Stimulated activated naive B cell treated with anti-CD40 and anti-IgM and Interleukin-4, amounts not matched to agents 10 μg/mL and 1 μg/mL and 100 μg/mL, for 72 hours (primary cell): ENCODE measurements at places on chromosomes 6 and 20.

DNA sequence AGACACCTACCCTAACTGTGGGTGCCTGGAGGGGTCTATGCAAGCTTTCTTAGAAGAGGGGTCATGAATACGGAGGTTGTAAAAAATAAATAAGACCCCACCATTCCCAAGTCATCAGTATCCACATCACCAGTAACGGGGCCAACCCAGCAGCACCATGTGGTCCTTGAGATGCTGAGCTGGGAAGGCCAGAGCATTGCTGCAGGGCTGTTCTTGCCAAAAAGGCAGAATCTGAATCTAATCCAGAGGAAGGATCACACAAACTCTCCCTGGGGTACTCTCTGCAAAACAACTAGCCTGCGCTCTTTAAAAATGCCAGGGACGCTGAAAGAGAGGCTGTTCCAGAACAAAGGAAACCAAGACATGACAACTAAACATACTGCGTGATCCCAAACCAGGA is 43.2 kb downstream of the SSR1 start:
- no peak for DNase-seq

- peak; percentile 7 for DNase-seq
Observed at GRCh38 chr6:33249732-33250630, 21.7 kb downstream of the VPS52 start.

GRCh38 chr20:40979247-40979646 is 49.4 kb upstream of the TOP1 start:
- DNase-seq, result no peak

DNA sequence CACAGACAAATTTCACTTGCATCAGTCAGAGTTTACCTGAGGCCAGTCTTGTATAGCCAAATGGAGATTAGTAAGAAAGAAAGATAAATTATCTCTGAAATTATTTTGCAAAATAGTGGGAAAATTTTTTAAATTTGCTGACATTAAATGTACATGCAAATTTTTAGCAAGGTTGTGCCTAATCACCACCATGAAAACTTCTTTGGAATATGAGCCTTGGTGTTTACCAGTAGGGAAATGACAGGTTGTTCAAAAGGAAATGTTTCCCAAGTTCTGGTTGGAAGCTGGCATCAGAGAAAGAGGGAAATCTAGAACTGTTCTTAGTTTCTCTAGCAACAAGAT is 34.4 kb upstream of the LOC128125822 start:
- DNase-seq, result no peak

DNA sequence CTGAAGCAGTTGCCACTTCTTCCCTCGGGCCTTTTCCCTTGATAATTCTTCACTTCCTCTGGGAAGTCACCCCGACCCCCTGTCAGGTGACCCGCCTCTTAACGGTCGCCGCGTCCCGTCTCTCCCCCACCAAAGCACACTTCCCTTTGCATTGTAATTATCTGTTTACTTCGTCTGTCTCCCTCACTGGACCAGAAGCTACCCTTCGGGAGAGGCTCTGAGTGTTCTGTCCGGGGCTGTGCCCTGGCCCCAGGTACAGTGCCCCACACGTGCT is 771 bp upstream of the SNAI1 start:
- no peak for DNase-seq

GRCh38 chr20:57657535-57658446 is 37.6 kb upstream of the ZBP1 start:
- no peak for DNase-seq

DNA sequence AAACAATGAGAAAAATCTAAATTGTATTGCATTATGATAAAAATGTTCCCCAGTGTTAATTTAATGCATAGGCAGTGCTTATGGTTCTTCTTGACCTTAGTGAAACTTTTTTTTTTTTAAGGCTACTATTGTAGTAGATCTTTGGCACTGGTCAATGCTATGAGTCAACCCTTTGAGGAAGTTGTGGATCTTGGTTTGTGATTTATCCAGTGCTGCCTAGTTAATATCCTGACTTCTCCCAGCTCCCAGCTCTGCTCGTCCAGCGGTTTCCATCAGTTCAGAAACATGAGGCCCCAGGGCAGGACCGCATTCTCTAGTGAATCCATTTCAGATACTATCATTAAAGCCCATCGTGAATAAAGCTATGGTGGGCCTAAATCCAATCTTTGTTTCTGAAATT is 364.5 kb upstream of the JARID2 start:
- DNase-seq, result no peak

GRCh38 chr6:90497411-90497810 is 89.5 kb downstream of the MAP3K7 start:
- no peak for DNase-seq

- DNase-seq, result no peak
Observed at GRCh38 chr6:102488729-102489128, 1095.2 kb downstream of the GRIK2 start.

- DNase-seq, result no peak
Observed at GRCh38 chr6:136160250-136160649, 89.9 kb downstream of the MTFR2 start.

DNA sequence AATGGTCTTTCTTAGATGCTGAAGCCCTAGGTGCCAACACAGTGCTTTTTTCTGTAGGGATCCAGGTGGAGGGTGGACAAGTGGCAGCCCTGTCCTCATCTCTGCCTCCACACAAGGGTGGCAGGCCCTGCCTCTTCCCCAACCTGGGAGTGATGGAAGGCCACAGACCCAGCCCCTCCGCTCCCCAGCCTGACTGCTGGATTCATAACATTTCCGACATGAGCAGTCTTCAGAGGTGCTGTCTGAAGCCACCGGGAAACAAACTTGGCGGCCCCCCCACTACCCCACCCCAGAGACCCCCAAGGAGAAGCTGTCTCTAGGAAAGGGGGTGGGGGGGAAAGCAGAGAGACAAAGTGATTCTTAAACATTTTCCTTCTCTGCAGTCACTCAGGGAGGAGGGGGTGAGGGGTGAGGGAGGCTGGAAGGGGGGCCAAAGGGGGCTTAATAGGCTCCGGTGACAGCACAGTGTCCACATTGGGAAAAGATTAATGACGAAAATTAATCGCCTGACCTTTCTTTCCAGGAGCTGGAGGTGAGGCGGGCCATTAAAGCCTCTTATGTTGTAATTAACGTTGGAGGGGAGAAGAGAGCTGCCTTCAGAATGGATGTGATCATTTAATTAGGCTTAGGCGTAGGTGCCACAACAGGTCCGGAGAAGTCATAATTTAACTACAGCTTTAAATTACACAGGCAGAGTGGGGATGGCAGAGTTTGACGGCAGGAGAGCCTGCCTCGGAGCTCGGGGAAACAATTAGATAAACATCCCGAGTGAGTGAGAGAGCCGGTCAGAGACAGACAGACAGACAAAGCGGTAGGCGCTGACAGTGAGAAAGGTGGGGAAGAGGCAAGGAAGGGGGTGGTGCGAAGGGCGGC is 76.8 kb upstream of the FOXP4 start:
- no peak for DNase-seq

- no peak for DNase-seq
Observed at GRCh38 chr20:55159230-55159629, 683.8 kb downstream of the DOK5 start.

DNA sequence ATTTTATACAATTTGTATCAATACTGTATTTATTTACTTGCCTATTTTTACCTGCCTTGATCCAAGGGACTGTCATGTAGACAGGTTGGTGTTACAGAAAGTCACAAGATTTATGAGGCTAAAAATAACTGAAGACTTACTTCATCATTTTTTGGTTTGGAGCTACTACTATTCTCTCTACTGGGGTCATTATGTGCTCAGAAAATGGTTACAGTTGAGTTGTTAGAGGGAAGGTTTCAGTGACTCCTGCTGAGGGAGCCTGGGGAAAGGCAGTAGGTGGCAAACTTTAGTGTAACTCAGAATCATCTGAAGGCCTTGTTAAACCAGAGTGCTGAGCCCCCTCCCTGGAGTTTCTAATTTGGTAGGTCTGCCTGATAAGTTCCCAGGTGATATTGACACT is 118.8 kb downstream of the TINAG start:
- DNase-seq, result no peak

- DNase-seq, result no peak
Observed at GRCh38 chr6:161139304-161139765, 134.5 kb downstream of the AGPAT4 start.

DNA sequence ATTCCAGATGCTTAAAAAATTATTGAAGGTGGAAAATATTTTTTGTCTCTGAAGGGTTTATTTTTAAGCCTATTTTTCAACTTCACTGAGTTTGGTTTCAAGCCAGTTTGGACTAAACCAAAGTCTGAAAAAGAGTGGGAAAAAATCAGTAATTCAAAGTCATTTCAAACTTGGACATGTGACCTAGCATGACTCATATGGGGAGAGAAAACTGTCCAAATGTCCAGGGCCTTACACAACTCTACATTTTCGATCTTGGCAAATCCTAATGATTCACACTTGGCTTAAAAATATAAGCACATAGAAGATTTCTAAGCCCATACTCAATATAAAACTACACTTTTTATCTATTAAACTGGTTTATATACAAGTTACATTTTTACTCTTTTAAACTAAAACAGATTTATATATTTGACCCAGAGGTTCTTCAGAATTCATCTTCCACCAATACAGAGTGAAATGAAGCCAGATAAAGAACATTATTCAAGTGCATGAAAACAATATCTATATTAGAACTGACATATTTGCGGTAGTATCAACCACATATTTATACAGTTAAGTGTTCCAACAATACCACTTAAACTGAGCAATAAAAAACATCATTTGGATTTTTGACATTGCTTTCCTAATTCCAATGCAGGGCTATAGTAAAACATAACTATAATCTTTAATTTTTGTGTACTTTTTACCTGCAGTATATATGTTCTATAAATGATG is 110.3 kb upstream of the TCF21 start:
- no peak for DNase-seq

- DNase-seq, result no peak
Observed at GRCh38 chr6:146847426-146847825, 248.7 kb downstream of the ADGB start.

GRCh38 chr6:133368664-133369063 is 127.5 kb downstream of the EYA4 start:
- DNase-seq, result no peak

DNA sequence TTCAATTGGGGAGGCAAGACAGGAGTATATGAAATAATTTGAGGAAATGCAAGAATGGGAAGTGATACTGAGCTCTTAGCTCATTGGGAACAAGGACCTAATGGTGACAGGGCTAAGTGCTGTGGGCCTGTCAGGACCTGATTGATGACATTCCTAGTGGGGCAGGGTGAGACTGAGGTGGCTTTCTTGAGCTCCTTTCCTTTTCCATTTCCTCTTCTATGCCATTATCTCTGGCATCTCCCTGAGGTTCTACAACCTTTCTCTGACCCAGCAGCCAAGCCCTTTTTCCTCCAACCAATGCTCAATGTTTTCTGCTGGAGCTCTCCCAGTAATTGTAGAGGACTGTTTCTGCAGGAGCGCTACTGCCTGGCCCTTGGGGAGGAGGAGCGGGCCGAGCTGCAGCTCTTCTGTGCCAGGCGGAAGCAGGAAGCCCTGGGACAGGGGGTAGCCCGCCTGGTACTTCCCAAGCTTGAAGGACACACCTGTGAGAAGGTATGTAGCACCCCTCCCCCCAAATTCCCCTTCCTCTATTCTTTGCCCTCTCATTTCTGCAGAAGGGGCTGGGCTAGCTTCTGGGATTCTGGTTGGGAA is 2.8 kb upstream of the TOMM6 start:
- no peak for DNase-seq

DNA sequence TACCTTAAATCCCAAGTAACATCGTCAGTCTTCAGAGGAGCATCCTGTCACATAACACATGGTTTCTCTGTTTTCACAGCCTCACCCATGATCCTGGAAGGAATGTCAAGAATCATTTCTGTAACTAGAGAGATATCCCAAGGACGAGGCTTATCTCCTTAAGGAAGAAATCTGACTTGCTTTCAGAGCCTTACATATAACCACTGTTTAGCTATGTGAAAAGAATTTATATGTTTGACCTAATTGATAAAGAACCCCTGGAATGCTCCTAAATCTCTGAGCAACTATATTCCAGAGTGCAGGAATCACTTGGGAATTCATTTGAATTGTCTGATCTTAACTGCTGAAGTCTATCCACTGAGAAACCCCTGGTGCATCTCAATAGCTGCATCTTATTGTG is 243.1 kb downstream of the ALDH8A1 start:
- DNase-seq, result no peak

GRCh38 chr6:16437095-16437494 is 198.7 kb downstream of the GMPR start:
- no peak for DNase-seq

GRCh38 chr6:37985355-37985754 is 165.8 kb downstream of the ZFAND3 start:
- no peak for DNase-seq

DNA sequence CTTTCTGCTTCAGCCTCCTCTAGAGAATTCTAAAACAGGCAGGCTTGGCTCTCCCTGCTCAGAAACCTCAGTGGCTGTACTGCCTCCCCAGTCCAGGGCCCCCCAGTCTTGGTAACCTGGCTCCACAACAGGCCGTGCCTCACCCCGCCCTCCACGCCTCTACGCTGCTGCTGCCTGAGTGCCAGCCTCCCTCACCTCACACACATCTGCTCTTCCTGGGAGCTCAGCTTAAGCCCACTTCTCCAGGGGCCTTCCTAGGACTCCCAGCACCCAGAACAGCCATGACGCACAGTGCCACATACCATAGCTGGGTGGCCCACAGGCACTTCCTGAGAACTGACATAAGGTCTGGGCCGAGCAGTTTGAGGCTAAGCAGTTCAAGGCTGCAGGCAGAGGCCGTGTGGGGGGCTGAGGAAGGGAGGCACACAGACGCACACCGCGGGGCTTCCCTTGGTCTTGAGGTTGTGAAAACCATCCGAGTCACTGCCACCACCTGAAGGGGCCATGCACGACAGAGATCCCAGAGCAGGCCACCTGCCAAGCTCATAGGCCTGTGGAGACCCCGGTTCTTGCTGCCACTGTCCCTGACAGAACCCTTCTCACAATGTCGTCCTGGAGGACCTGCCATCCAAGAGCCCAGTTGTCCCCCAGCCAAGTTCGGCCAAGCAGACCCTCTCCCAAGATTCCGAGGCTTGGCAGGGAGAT is 42.6 kb downstream of the DSTN start:
- no peak for DNase-seq

GRCh38 chr20:57051096-57051495 is 215.3 kb downstream of the BMP7 start:
- DNase-seq, result no peak

GRCh38 chr20:45338121-45339030 is 9.8 kb downstream of the SDC4 start:
- no peak for DNase-seq

DNA sequence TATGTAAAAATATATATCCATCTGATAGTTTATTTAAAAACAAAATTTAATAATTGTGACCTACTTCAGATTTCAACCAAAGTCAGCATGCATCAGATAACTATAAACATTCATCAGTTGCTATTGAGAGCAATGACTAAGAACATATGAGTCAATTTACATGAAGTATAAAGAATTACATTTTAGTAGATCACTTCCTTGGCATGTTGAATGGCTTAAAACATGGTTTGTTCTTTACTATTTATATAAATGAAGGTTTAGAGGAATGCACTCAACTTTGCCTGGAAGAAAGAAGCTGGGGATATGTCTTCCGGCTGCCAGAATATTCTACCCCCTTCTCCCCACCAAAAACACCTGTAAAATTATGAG is 6.4 kb upstream of the FAM217A start:
- DNase-seq, result no peak

- DNase-seq, result no peak
Observed at GRCh38 chr6:158467923-158468322, 92.0 kb upstream of the TMEM181 start.

- DNase-seq, result no peak
Observed at GRCh38 chr6:134816780-134817179, 133.1 kb downstream of the ALDH8A1 start.
